Stimulated activated naive CD4-positive, alpha-beta T cell treated with Interleukin-2 at 50 U/mL for 16 hours (primary cell): ENCODE measurements at places on chromosomes 2 and 18.

DNA sequence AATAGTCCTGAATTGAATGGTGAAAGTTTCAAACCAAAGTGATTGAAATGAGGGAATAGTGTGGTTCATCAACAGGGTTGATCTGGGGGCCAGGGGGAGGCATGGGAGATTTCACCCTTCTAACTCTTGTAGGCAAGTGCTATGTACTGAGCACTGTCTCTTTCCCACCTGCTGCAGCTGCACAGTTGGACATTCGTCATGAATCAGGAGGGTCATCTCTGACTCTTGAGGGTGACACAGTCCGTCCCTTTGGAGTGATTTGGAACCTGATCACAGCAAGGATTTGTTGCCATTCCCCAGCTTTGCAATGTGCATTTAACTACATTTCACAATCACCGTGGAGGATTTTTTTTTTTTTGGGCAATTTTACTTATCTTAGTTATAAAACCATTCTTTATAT lies 224.6 kb downstream of the PHLPP1 start:
- no peak for DNase-seq

DNA sequence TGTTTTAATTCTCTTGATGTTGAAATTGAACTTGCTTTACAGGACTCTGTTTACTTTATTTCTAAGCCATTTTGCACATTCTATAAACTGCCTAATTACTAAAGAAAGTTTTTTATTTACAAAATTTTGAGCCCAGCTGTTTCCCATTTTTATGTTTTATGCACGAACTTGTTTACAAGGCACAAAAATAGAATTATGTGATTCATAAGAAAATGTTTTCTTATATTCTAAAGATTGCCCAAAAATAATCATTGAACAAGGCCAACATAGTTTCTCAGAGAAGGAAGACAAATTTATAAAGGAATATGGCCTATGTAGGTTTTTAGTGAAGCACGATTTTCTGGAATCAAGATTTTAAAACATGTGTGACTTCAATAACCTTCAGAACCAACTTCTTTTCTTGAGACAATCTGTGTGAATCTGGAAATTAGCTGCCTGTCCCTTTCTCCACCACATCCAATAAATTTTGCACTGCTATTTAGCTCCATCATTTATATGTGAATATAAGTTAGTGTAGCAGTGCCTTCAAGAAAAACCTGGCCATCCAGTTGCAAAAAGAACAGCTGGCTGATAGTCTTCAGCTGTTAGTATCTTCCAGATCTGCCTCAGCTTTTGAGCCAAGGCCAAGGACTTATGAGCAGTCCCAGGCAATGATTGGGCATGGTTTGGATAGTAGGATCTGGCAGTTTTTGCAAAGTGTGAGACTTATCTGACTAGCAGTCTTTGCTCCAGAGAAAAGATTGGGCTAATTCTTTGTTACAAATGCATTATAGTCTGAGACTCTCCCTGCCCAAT lies 253.2 kb upstream of the COL3A1 start:
- no peak for DNase-seq

- DNase-seq = no peak
Observed at GRCh38 chr2:130882111-130882690, 45.5 kb downstream of the ARHGEF4 start.

DNA sequence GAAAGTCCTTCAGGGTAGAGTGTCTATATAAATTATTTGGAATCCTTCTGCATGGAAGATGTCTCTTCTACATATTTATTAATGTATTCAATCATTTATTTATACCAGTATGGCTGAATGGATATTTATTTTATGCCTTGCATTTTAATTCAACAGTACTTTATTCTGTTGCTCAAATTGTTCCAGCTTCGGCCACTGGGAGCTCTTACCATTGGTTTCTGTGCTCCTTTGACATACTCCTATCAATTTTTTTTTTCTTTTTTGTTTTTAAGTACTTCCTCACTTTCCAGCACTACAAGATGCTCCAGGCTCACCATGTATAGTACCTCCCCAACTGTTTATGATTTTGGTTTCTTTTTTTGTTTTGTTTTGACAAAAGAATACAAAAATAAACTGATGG lies 39.4 kb upstream of the WIPF1 start:
- no peak for DNase-seq

GRCh38 chr18:74303306-74303705 lies 11.5 kb upstream of the CYB5A start:
- no peak for DNase-seq

- no peak for DNase-seq
Observed at GRCh38 chr2:33062665-33063250, 116.0 kb downstream of the LTBP1 start.

- no peak for DNase-seq
Observed at GRCh38 chr2:36701391-36701795, 4.9 kb downstream of the VIT start.

DNA sequence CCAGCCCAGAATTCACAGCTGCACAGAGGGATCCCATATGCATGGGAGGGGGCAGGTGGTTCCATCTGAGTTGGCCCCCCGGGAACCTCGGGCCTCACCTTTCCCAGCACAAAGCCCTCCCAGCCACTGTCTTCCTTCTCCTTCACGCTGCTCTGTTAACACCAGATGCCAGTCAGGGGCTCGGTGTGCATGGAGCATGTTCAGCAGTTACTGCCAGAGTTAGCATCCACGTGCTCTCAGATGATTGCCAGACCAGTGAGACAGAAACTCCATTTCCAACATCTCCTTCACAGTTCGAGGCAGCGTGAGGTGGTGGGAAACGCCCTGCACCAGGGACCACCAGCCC lies 101.0 kb downstream of the PTGR3 start:
- no peak for DNase-seq

- DNase-seq = no peak
Observed at GRCh38 chr2:135786823-135787222, 45.2 kb downstream of the UBXN4 start.

DNA sequence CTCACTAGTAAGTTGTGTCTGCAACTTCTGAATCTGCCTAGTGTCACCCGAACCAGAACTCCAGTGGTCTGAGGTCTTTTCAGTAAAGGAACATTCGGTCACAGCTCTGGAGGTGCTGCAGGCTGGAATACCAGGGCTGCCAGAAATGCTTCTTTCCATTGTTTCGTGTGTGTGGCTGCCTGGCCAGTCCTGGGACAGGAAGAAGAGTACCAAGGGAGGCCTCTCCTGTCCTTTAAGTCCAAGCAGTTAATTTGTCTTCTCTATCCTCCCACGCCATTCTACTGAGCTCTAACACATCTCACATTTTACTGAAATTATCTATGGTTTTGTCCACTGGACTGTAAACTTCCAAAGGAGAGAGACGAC lies 196.0 kb downstream of the LNPK start:
- no peak for DNase-seq

DNA sequence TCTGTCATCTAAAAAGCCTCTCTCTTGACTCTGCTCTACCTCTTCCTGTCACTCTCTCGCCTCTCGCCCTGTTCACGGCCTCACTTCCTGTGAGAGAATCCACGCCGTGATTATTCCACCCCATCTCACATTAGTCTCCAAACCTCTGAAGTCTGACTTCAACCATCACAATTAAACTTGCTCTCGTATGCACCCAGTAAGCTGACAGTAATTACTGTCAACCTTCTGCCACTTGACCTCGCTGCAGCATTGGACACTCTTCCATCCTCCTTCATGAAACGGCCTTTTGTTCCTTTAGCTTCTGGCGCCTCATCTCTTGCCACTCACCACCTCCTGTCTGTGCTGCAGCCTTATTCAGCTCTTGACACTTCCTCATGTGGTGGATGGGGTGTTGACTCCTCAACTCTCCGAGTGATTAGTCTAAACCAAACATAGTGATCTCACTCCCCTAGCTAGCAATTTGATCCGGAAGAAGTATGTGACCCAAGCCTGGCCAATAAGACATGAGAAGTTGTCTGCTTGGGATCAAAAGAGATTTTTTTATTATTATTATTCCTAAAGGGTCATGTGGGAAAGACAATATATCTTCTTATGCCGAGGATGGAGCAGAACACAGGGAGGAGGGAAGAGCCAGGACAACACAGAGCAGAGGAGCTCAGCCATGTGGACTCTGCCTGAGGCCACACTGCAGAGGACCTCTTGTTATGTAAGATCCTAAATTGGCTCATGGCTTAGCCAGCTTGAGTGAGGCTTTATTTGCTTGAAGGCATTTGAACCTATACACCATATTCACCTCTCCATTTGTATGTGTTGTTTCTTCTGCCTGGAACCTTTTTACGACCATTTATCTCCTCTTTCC lies 38.4 kb upstream of the MYO1B start:
- no peak for DNase-seq

DNA sequence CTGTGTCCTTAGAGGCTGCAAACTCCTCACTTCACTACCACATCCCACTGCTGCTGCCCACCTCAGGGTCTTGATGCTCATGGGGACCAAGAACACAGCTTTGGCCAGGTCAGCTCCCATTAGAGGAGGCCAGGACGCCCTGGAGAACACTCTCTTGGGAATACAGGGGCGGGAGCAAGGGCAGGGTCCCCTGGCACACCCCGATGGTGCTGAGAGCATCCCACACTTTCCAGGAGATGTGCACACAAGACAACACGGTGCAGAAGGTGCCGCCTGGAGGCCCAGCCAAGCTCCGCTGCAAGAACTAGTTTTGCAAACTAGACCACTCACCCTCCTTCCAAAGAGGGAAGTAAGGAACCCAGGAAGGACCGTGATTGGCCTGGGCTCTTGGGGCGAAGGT lies 304.4 kb upstream of the SALL3 start:
- DNase-seq = no peak

GRCh38 chr2:197628043-197628500 lies 47.3 kb downstream of the RFTN2 start:
- DNase-seq = no peak

GRCh38 chr2:30759481-30759880 lies 47.8 kb downstream of the CAPN13 start:
- DNase-seq = no peak

- no peak for DNase-seq
Observed at GRCh38 chr2:64844087-64844486, 145.1 kb upstream of the SLC1A4 start.

GRCh38 chr2:180358458-180358857 lies 351.4 kb upstream of the CWC22 start:
- DNase-seq = no peak

- peak; percentile 25 for DNase-seq
Observed at GRCh38 chr2:7773362-7774360, 856.4 kb downstream of the RNF144A start.

- DNase-seq = no peak
Observed at GRCh38 chr18:63953811-63954210, 4.7 kb downstream of the HMSD start.
